Stimulated activated CD8-positive, alpha-beta memory T cell treated with anti-CD3 and anti-CD28 coated beads, Interleukin-4, amount 100 ng/mL, for 48 hours (primary cell): ENCODE measurements at places on chromosomes 2 and 18.

DNA sequence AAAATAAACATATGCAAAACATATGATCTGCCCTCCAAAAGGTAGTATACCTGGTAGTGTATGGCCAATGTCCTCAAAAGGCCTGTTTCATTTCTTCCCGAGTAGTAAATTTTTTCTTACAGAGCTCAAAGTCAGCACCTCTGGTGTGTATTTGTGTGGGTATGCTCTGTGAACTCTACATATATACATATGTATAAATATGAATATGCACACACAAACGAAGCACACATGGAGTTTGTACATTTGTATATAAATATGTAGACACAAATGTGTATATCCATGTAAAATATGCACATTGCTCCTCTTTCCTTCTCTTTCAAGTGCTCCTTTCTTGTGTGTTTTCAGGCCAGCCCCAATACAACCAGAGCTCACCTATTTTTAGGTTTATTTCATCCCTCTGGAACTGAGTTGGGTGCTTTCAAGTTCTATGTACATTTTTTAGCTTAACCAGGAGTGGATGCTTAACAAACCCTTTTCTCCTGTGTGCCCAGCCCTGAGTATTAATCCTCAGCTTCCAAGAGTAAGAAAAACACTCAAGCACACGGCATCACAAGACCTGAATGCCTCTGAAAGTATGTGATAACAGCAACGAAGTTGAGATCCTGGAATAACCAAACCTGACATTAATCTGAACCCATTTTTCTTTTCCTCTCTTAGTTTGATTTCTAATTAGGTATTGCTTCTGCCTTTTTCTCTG, 12.2 kb upstream of the GALNT5 start:
- no peak for DNase-seq

DNA sequence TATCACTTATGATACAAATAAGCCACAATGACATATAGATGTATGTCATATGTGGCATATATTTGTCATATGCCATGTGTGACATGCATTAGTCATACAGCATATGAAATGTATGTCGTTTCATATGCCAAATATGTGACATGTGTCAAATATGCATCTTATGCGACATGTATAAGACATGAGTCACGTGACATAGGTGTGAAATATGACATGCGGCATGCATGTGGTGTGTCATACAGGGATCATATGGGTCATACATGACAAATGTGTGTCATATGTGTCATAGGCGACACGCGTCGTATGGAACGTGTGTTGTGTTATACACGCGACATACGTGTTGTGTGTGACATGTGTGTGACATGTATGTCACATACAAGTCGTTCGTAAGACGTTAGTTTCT, 2154.0 kb upstream of the PIK3C3 start:
- no peak for DNase-seq

DNA sequence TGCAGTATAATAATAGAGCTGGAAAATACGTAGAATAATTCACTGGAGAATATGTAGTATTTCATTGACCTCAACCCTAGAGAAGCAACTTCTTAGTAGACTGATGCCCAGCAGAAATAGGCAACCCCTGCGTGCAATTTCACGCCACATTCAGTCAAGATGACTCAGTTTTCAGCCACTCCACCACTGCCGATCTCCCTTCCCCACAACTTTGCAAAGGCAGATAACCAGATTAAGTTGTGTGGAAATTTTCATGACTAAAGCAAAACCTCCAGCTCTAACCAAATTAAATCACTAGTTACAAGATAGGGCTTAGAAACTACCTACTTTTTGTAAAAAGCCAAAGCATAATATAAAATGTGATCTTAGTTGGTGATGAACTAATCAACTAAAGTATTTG, 63.3 kb upstream of the STK17B start:
- DNase-seq: peak; percentile 77

- DNase-seq: no peak
Observed at GRCh38 chr2:20560891-20561636, 89.8 kb downstream of the HS1BP3 start.
